Activated CD4-positive, alpha-beta T cell treated with anti-CD3 and anti-CD28 coated beads, Interleukin-2, Interleukin-4, amounts not matched to agents 100 ng/mL and 50 ng/mL, durations not matched to agents 16 hours and 8 hours (primary cell): ENCODE measurements at places on chromosomes 3 and 15.
A peak's percentile ranks its signal among the peaks of the same experiment; 100 is the strongest.

GRCh38 chr3:191301782-191302411, 27.3 kb upstream of the CCDC50 start:
- DNase-seq = no peak

DNA sequence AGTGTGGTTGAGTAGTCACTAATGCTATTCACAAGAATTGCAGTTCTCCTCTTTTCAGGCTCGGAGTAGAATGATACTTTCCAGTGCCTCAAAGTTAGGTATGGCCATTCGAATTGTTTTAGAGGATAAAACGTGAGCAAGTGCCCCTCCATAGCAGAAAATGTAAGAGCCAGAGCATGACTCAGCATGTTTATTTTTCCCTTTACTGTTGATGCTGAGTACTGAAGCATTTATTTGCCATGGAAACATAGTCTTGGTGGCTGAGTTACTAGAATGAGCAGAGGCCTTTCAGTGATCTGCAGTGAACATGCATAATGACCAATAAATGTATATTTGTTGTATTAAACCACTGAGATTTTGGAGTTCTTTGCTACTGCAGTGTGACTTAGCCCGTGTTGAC, 540.6 kb downstream of the NLGN1 start:
- DNase-seq = no peak

- DNase-seq = no peak
These were observed 8.4 kb downstream of the TMEM43 start for GRCh38 chr3:14133188-14133800.

- DNase-seq = peak; percentile 4
These were observed 65.1 kb downstream of the PBRM1 start for GRCh38 chr3:52620580-52620979.

GRCh38 chr15:80970018-80970657, 19.5 kb downstream of the MESD start:
- peak; percentile 72 for DNase-seq

DNA sequence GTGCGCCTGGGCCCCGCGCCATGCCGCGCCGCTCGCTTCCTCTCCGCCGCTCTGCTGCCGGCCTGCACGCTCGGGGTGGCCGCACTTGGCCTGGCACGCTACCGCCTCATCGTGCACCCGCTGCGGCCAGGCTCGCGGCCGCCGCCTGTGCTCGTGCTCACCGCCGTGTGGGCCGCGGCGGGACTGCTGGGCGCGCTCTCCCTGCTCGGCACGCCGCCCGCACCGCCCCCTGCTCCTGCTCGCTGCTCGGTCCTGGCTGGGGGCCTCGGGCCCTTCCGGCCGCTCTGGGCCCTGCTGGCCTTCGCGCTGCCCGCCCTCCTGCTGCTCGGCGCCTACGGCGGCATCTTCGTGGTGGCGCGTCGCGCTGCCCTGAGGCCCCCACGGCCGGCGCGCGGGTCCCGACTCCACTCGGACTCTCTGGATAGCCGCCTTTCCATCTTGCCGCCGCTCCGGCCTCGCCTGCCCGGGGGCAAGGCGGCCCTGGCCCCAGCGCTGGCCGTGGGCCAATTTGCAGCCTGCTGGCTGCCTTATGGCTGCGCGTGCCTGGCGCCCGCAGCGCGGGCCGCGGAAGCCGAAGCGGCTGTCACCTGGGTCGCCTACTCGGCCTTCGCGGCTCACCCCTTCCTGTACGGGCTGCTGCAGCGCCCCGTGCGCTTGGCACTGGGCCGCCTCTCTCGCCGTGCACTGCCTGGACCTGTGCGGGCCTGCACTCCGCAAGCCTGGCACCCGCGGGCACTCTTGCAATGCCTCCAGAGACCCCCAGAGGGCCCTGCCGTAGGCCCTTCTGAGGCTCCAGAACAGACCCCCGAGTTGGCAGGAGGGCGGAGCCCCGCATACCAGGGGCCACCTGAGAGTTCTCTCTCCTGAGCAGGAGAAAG, 951 bp downstream of the GPR62 start:
- DNase-seq = no peak

DNA sequence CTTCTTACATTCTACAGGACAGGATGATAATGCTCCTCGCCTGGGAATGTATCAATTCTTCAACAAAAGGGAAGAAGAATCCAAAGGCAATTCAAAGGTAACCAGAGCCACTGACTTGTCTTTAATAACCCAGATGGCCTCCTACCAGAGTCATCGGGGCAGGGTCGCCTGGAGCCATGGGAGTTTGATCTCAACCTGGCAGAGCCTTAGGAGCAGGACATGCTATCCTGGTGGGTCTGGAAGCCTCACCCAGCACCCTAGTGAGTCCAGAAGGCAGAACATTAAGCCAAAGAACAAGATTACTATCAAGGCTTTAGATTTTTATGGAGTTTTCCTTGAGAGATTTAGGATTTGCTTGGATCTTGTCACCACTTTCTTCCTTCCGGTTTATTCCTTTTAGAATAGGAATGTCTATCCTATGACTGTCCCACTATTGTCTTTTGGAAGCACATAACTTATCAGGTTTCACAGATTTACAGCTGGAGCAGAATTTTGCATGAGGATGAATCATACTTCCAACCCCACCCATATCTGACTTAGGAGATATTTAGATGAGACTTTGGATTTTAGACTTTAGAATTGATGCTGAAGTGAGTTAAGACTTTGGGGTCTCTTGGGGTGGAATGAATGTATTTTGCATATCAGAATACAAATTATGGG, 330.3 kb upstream of the GOLIM4 start:
- no peak for DNase-seq

DNA sequence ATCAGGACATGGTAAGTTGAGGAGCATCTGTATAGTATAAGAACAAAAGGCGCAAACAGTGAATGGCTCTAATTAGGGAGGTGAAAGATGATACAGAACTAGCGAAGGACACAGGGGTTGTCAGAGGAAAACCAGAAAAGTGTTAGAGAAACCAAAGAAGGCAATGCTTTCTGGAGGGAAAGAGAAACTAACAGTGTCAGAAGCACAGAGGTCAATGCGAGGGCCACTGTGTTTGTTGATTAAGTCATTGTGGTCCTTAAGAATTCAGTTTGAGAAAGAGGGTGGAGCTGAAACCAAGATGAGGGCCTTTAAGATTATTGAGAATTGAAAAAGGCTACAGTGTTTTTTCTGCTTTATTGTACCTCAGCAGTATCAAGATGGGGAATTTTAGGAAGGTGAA, 28.8 kb downstream of the ATG7 start:
- DNase-seq = peak; percentile 36

- DNase-seq = no peak
These were observed 19.6 kb downstream of the DYNC1LI1 start for GRCh38 chr3:32551087-32551486.

- no peak for DNase-seq
These were observed 118.3 kb upstream of the GALNT15 start for GRCh38 chr3:16056217-16056616.

- DNase-seq = no peak
These were observed 221.1 kb downstream of the SLCO3A1 start for GRCh38 chr15:92074646-92075045.

DNA sequence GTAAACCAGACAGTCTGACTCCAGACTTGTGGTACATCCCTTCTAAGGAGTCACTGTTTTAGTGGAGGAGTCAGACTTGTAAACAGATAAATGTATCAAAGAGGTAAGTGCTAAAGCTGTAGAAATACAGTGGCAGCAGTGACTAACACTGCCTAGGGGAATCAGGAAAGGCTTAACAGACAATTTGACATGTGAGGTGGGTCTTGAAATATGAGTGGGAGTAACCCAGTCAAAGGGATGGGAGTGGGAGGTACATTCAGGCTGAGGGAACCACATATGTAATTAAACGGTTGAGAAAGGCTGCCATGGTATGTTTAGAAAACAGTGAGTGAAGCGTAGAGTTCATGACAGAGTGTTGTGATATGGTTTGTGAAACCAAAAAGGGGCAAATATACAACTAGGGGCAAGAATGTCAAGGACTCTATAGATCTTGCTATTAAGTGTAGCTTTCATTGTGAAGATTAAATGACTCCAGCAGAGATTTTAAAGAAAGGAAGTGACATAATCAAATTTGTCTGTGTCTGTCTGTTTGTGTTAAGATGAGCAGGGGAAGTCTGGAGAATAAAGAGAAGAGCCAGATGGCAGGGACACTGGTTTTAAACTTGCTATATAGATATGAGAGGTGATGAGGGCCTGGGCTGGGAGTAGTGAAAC, 11.2 kb upstream of the ALCAM start:
- no peak for DNase-seq

DNA sequence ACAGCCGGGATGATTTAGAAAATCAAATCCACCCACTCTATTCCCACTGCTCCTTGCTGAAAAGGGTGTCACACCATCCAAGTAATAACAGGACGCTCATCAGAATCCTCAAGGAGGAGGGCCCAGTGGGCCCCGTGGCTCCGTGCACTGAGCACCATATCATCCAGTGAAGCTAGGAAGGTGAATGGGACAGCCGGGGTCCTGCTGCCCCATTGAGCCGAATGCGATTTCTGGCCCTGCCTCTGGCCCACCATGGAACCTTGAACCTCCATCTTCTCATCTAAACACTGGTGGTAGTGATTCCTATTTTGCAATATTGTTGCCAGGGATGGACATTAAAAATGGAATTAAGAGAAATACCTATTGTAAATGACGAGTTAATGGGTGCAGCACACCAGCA, 99.1 kb upstream of the SLC6A11 start:
- no peak for DNase-seq

DNA sequence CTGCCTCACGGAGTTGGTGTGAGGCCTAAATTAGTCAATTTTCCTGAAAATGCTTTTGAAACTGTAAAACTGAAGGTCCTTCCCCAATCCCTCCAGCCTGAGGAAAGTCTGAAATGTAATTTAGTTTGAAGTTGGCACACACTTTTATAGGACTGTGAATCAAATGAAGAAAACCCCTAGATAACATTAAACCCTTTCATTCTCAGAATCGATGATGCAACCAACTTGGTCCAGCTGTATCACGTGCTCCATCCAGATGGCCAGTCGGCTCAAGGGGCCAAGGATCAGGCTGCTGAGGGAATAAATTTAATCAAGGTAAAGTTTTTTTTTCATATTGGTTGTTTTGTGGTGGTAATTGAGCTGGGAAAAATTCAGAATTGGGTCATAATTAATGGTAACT, 11.7 kb downstream of the MRPS22 start:
- no peak for DNase-seq

DNA sequence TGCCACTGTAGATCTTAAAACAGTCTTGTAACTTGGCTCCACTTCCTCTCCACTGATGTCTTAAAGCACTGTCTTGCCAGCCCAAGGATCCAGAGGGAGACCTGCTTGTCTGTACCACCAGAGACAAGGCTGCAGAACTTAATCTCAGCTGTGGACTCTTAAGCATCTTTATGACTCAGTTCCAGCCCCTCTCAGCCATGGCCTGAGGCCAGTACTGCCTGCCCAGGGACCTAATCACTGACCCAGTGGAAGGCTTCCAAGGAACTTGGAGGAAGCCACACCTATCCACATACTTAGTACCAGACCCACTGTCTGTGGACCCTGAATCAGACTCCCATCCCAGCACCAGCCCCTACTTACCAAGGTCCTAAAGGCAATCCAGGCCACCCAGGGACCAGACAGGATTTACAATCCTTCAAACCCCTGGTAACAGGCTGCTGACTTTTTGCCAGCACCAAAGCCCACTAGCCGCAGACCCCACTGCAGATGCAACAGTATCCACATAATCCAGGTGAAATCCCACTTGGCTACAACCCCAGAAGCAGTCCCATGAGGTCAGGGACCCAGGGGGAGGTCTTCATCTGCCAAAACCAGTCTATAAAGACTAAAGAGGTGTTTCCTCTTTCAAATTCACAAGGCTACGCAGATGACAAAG, 41.9 kb upstream of the PRR20G start:
- no peak for DNase-seq

DNA sequence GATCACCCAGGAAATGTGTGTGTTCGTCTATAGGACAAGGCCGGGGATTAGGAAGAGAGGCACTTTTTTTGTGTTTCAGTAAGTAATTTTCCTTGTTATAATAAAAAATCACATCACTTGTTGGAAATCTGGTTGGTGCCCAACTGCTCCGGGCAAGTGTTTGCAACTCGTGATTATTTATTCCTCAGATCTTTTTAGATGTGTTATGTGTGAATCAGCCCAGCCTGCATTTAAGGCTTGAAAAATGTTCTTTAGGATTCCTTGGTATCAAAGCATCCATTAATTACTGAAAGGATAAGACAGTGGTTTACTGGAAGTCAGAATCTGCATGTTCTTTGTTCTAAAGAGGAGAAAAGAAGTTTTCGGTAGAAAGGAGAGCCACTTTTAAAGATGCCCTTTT, 345.6 kb downstream of the FEZF2 start:
- no peak for DNase-seq

DNA sequence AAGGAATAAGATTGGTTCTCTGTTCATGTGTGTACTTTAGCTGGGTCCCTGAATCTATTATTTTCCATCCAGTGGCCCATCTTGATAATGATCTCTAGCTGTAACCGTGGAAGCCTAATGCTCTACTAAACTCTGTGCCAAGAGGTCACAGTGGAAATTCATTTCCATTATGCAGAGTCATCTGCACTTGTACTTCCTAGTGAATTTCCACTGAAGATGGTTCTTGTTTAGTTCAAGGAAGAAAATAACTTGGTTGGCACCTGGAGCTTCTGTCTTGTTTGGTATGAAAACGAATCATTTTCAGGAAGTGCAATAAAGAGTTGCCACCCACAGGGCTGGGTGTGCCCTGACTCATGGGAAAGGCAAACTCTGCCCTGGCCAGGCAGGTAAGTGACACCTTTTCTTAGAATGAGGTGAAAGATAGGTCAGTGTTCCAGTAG, 10.3 kb downstream of the LPP start:
- no peak for DNase-seq

DNA sequence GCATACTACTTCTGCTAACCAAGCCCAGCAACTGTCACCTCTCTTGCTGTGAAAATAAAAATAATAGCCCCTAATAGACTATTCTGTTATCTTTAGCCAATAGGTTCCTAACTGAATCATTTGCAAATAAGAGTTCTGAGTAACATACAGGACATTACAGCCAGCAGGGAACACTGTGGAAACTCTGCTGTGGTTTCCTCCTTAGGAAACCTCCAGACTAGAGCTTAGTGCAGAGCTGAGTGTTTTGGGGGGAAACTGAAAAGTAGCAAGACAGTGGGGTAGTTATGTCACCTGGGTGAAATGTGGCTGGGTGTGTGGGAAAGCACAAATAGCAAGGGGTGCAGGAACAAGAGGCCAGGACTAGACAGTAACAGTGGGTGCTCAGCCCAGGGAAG, 32.4 kb downstream of the DZIP1L start:
- DNase-seq = no peak

GRCh38 chr3:195059006-195059350, 212.0 kb downstream of the XXYLT1 start:
- no peak for DNase-seq

GRCh38 chr3:139537795-139538621, 1.5 kb downstream of the RBP1 start:
- no peak for DNase-seq

DNA sequence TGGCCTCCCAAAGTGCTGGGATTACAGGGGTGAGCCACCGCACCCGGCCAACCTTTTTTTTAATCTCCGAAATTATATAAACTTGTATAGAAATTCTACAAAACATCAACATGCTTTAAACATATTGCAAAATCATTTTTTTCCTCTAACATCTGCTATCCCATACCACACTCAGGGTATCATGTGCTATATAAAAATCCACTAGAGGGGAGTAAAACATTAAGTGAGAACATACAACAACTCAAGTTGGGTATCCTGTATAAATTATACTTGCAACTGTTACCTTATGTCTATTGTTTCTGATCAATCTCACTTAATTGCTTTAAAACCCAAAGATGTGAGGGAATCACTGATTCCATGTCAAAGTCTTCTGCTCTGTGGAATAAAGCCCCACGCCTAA, 71.9 kb upstream of the FBN1 start:
- no peak for DNase-seq
